ENCODE measurements at places on chromosomes 13 and 19. TPM values are rescaled to one million over a fixed set of nuclear protein-coding genes. Genes with fewer than 3 reads are reported as not detected.

SLC17A7 gene
- 0.14 TPM for total RNA-seq

THSD1 gene
- total RNA-seq: 0.07 TPM

ATP4A gene
- total RNA-seq: not detected

SLC7A1 gene
- 17.2 TPM for total RNA-seq

ZNF223 gene
- 3.5 TPM for total RNA-seq

- DNase-seq: peak; percentile 40
Measured at GRCh38 chr19:37855098-37855497, 51.3 kb downstream of the WDR87 start.

GRCh38 chr19:33193865-33194362 lies at the start of gene LRP3:
Gene LRP3, plus strand, starts transcription at chr19:33194330. Its CDS starts 456 bp downstream, at chr19:33194786.
- peak; percentile 92 for DNase-seq

DNA sequence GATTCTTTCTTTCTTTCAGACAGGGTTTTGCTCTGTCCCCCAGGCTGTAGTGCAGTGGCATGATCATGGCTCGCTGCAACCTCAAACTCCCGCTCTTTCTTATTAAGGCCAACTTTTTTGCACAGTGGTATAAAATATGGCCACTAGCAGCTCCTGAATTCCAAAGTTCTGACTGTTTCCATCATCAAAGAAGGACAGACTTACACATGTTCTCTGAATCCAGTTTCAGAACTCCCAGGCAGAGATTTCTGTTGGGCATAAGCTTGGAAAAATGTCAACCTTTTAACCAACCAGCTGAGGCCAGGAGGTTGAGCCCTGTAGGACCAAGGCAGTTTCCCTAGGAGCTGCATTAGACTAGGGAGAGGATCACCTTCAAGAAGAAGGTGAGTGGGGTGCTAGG lies 184.1 kb downstream of the HS6ST3 start:
- no peak for DNase-seq

DNA sequence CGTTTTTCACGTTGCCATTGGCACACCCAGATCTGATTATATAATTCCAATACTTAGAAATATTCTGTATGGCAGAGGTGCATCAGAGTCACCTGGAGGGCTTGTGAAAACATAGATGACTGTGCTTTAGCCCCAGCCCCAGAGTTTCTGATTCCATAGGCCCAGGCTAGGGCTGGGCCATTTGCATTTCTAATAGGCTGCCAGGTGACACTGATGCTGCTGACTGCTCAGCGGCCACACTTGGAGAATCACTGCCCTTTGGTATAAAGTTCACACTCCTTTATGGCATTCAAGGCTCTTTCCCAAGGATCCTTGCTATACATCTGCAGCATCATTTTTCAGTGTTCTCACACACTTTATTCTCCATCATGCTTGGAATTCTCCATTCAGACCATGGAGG lies 137.1 kb downstream of the AKAP11 start:
- peak; percentile 10 for DNase-seq

- no peak for DNase-seq
Measured at GRCh38 chr13:45936621-45937020, 85.1 kb upstream of the SIAH3 start.

DNA sequence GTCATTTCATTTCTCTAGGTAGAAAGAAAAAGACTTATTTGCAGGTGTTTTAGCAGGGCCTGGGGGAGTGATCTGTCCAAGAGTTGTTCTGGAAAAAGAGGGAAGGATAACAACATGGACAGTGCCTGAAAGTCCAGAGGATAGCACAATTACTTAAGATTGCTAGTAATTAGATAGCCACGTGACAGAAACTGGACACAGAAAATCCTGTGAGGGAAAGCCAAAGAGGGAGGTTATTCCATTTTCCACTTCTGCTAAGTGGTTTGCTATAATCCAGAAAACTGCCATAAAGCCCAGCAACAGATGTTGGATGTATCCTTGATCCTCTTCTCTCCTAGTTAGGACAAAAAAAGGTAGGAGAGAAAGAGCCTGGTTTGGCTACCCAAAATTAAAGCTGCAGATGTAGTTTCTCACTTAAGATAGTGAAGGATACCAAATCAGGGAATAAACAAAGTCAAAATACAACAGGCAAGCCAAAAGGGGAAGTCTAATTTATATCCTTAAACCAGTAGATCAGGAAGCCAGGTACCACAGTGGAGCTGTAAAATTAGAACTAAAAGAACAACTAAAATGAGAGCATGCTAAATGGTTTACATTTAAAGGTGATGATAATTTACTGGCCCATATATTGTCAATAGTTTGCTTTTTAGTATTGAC lies 140.2 kb downstream of the VWA8 start:
- DNase-seq: no peak

DNA sequence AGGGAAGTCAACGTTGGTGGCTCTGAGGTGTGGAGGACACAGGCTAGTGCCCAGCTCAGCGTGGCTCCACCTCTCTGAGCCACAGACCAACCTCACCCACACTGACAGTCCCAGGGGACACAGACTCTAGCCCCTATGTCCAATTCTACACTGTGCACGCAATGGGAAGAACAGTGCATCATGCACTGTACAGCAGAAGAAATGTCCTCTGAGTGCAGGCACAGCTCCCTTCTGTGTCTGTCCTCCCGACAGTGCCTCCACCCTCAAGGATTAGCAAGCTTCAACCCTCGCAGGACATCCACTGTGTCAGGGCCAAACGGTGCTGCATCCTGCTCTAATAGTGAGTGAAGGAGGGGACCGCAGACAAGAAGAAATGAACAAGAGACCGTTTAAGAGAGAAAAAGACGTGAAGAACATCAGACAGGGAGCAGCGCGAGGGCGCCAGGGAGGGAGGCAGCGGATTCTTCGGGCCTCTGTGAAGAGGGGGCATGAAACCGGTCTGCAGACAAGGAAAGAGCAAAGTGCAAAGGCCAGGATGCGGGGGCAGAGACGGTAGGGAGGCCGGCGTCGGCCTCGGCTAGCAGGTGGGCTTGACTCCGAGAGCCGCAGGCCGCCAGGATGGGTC lies 681 bp downstream of the ZNF837 start:
- no peak for DNase-seq

DNA sequence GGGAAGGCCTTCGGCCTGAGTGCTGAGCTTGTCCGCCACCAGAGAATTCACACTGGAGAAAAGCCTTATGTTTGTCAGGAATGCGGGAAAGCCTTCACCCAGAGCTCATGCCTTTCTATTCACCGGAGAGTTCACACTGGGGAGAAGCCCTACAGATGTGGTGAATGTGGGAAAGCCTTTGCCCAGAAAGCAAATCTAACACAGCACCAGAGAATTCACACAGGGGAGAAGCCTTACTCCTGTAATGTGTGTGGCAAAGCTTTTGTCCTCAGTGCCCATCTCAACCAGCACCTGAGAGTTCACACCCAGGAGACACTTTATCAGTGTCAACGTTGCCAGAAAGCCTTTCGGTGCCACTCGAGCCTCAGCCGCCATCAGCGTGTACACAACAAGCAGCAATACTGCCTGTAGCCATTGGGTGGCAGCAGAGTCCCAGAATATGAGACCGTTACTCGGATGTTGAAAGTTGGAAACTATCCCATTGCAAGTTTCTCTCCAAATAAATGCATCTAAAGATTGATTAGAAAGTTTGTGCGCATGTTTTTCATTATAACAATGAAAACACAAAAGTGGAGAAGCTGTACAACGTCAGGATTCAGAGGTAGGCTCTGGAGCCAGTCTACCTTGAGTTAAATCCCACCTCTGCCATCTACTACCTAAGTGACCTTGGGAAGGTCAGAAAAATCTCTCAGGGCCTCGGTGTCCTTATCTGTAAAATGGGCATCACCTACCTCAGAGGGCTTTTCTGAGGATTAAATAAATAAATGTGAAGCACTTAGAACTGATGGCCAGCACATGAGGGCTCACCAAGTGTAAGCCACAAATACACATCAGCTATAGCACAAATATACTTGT lies 21.1 kb downstream of the ZNF473 start:
- DNase-seq: peak; percentile 70

GRCh38 chr19:33668968-33669367 lies 47.2 kb downstream of the CHST8 start:
- DNase-seq: no peak

DNA sequence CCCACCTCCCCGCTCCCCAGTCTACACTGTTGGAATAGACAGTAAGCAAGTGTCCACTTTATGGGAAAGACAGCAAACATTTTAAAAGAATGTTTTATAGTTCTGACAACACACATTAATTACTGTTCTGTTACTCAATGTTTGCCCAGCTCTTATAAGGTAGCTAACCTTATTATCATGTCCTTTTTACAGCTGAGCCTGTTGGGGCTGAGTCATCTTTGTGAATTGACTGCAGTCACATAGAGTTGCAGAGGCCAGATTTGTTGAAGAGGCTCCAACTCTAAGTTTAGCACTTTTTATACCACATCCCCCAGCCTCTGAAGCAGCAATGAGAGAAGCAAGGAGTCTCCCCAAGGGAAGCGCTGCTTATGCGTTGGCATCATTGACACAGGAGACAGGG lies 76.2 kb downstream of the C13orf42 start:
- DNase-seq: no peak

DNA sequence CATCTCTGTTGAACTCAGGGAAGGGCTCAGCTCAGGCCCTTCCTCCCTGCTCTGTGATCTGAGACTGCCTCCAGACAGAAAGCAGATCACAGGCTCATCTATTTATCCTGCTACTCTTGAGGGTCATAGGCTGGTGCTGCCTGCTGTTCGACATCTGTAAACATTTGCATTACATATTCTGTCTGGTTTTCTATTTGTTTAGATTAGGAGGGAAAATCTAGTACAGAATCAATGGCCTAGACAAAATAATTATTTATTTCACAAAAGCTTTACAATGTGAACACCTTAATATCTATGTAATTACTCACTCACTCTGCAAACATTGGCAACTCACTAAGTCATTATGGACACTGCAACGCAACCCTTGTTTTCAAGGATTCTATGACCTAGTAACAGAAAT lies 43.0 kb downstream of the CEP89 start:
- DNase-seq: no peak

DNA sequence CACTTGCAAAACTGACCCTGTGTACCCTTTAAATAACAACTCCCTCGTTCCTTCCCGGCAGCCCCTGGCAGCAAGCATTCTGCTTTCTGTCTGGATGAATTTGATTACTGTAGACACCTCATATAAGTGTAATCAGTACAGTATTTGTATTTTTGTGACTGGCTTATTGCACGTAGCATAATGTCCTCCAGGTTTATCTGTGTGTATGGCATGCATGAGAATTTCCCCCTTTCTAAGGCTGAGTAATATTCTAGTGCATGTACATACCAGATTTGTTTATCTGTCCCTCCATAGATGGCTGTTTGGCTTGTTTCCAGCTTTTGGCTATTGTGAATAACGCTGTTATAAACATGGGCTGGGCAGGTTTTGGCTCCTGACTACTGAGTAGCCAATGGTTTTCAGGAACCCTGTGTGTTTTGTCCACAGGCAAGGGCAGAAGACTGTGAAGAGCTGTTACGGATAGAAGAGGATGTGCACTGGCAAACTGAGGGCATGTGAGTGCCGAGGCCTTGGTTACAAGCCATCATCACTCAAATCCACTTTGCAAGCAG lies 98.0 kb downstream of the ESD start:
- DNase-seq: no peak

DNA sequence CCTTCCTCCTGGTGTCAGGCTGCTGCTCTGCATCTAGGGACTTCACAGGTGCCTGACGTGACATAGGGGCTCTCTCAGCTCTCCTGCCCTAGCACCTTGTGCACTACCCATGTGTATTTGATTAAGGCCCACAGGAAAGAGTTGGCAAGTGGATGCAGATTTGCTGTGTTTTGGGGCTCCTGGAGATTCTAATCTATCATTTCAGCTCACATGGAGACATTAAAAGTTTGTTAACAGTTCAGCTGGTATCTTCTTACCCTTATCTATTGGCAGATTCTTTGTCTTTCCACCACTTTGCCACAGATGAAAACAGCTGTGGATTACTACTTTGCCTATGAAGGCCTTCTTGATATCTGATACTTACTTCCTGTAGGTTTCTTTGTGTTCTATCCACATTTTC lies 41.9 kb downstream of the WASF3 start:
- DNase-seq: no peak

GRCh38 chr19:55554741-55555152 lies 9.4 kb upstream of the SBK3 start:
- peak; percentile 31 for DNase-seq

DNA sequence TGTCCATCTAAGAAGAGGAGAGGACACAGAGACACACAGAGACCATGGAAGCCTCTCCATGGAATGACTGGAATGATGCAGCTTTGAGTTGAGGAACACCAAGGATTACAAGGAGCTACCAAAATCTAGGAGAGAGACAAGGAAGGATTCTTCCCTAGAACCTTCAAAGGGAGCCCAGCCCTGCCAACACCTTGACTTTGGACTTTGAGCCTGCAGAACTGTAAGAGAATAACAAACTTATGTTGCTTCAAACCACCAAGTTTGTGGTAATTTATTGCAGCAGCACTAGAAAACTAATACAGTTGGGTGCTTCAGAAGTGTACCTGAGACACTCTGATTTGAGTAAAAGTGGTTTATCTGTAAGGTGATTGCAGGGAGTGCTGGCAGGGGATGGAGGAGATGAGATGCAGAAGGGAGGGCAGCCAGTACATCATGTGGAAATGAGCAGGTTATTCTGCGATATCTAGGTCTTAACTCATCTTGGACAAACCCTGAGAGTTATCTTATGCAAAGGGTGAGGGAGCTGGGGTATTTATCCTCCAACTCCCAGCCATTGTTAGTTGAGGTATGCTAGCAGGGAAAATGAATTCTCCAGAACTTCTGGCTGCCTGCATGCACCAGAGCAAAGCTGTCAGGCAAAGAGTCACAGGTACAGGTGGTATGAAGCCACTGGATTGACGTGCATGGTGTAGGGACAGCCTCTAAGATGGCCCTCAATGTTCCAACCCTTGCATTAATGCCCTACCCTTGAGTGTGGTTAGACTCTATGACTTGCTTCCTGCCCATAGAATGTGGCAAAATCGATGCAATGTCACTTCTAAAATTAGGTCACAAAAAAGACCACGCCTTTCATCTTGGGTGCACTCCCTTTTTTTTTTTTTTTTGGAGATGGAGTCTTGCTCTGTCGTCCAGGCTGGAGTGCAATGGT lies 31.3 kb upstream of the ADGRL1 start:
- no peak for DNase-seq

DNA sequence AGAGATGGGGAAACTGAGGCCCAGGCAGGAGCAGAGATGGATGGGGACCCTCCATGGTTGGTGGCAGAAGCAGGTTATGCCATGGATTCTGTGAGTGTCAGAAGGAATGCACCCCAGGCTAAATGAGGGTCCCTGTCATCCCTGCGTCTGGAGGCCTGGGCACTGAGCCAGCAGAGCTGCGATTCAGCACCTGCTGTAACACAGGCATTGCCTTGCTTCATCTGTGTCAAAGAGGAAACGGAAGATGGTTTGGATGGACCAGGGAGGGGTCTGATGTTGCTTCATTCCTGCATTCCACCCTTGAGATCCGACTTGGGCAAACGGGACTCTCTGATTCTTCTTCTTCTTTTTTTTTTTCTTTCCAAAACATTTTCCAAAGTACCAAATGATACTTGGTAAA lies 1.2 kb downstream of the C5AR1 start:
- no peak for DNase-seq

Data from H7 (cell line).